CD4-positive, alpha-beta T cell treated with Interleukin-4 for 1 hour (primary cell): ENCODE measurements at places on chromosomes 3 and 15.

DNA sequence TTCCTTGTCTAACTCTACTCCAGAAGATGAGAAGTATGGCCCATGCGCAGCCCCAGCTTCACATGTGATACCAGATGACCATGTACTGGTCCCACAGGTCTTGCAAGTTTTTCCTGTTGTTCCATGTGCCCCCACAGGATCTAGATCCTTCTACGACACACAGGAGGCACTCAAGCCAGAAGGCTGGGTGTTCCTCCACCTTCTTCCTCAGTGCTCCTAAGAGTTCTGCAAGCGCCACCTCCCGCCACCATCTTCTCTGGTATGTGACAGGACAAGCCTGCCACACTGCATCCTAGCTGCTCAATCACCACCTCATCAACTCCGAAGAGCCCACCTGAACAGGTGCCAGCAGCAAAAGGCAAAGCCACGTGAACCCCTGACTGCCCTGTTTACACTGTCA, 43.1 kb downstream of the XXYLT1 start:
- DNase-seq: no peak

- DNase-seq: no peak
Measured at GRCh38 chr3:152192050-152192449, 76.7 kb upstream of the MBNL1 start.

- no peak for DNase-seq
Measured at GRCh38 chr3:61387817-61388216, 136.6 kb upstream of the FHIT start.

DNA sequence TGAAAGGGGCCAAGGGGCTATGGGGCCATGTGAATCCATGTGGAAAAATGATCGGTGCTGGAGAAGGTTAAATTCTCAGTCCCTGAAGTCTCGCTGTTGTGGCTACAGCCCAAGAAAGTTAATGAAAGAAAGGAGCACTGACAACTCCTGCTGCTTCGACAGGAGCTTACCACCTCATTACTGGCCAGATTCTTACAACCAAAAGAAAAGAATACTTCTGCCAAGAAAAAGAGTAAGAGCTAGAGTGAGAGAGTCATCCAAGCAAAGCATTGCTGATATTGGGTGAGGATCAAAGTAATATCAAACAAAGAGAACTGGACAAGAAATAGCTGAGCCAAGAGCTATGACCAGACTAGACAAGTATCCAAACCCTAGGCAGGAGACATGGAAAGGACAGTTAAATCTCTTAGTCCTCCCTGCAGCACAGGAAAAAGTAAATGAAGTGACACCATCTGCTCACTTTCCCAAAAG, 348.4 kb upstream of the PLSCR5 start:
- no peak for DNase-seq
